ENCODE measurements at places on chromosomes 2 and 18.

DNA sequence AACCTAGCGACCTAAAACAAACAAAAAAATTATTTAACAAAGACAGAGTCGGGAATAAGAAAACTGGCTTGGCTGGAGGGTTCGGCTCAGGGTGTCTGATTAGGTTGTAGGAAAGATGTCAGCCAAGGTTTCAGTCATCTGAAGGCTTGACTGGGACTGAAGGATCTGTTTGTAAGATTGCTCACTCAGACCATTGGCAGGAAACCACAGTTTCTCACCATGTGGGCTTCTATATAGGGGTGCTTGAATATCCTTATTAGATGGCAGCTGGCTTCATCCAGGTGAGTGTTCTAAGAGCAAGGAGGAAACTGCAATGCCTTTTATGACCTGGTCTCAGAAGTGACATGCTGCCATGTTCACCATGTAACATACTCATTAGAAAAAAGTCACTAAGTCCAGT, 999 bp upstream of the IL36B start:
- no peak for DNase-seq

- no peak for DNase-seq
Observed at GRCh38 chr2:20136149-20136548, 84.7 kb upstream of the LAPTM4A start.

GRCh38 chr18:677951-678381, 20.5 kb downstream of the TYMS start:
- no peak for DNase-seq

GRCh38 chr2:178700922-178701342, 106.3 kb downstream of the TTN start:
- no peak for DNase-seq

DNA sequence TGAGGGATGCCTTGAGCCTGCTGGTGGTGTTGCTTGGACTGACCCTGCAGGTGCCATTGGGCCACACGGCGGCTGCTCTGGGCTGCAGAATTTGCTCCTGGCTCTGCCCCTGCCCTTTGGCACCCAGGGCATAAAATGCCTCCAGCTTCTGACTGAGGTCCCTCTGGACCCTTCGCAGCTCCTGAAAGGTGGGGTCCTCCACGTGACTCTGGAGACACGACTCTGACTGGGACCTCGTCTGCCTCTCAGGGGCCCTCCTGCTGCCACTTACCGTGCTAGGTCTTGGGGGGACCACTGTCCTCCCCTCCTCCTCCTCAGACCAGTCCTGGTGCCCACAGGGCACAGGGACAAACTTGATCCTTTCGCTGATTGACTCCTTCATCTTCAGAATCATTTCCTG, 2.1 kb downstream of the PCARE start:
- no peak for DNase-seq

DNA sequence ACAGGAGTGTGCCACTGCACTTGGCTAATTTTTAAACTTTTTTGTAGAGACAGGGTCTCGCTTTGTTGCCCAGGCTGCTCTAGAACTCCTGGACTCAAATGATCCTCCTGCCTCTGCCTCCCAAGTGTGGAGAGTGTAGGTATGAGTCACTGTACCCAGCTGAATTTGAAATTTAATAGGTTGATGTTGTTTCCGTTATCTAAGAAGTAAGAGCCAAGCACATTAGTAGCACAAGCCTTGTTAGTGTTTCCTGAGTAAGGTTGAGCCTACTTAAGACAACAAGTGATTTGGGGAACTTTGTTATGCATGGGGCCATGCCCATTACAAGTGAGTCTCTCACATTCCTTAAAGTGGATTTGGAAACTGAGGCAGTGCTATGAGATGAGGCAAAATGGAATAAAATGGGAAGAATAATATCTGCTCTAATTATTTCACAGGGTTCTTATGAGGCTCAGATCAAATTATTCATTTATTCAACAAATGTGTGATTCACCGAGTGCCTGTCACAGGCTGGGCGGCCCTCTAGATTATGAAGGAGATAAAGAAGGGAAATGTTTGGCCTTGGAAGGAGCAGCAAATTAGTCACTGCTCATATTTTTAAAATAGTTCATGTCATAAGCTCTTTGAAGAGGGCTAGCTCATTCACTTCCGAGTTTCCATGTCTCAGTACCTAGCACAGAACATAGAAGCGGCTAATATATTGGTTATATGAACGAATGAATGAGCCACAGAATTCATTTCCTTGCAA, 217.2 kb downstream of the LDLRAD4 start:
- DNase-seq = peak; percentile 40

DNA sequence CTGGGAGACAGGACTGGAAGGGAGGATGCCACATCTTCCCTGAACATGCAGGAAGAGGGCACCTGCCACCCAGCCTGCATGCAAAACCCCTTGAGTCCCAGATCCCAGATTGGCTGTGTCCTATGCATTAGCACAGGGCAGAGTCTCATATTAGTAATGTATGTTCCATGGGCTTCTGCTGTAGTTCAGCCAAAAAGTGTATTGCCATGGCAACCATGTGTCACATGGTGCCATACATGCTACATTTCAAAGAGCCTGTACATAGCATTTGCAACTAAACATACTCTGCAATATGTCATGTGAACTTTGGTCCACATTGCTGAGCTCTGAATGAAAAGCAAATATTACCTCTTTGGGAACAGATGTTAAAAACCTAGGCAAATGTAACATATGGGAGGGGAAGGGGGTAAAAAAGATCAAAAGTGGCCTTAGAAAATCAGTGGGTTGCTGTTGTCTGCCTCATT, 78.4 kb downstream of the DPP4 start:
- no peak for DNase-seq

GRCh38 chr2:15779381-15780041, 160.8 kb upstream of the MYCN start:
- DNase-seq = no peak

DNA sequence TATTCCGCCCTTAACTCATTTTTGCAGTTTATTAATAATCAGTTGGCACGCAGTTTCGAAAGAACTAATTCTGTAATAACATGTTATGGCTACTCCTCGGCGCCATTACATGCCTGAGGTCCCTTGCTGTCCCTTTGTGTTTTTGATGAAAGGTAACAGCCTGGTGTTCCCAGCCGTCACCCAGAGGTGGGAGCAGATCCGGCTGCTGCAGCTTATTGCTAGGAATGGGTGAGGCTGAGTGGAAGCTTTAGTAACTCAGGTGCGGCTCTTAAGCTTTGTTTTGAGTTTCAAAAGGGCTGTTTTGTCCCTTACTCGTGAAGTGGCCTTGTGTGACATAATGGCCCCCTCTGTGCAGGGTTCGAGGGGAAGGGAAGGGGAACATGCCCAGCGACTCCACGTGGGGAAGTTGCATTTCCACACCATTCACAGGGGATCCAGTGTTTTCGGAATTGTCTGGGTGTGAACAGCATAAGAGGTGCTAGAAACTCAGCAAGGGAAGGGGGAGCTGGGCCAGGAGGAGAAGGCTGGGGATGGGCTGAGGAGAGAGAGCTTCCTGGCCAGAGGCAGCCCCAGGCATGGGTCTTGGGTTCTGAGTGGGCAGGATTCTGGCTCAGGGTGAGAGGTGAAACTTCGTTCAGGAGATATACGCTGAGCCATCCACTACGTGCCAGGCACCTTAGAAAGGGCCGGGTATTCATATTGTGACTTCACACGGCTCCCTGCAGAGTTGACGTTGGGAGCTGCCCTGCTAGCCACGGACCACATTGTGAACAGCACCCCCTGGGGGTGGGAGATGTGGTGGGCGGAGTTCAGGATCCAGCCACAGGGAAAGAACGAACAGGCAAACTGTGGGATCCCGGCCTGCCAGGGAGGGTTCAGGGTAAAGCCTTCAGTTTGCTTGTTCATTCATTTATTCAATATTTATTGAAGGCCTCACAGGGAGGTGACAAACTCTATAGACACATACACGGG, 84.4 kb downstream of the TGOLN2 start:
- DNase-seq = no peak

DNA sequence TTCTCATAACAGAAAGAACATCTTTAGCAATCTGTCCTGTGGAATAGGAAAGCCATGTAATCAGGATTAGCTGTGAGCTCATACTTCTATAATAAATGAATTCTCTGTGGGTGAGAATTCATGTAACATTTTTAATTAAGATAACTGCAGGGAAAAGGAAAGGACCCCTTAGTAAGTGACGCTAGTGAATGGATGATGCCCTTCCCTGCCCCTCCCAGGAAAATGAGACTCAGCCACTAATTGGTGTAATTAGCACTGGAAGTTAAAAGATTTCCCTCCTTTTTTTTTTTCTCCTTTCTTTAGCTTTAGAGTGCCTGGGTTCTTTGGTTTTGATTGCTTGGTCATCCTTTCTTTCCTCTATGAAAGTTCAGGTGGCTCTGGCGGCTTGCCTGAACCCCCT, 90.3 kb downstream of the VWA3B start:
- DNase-seq = no peak

DNA sequence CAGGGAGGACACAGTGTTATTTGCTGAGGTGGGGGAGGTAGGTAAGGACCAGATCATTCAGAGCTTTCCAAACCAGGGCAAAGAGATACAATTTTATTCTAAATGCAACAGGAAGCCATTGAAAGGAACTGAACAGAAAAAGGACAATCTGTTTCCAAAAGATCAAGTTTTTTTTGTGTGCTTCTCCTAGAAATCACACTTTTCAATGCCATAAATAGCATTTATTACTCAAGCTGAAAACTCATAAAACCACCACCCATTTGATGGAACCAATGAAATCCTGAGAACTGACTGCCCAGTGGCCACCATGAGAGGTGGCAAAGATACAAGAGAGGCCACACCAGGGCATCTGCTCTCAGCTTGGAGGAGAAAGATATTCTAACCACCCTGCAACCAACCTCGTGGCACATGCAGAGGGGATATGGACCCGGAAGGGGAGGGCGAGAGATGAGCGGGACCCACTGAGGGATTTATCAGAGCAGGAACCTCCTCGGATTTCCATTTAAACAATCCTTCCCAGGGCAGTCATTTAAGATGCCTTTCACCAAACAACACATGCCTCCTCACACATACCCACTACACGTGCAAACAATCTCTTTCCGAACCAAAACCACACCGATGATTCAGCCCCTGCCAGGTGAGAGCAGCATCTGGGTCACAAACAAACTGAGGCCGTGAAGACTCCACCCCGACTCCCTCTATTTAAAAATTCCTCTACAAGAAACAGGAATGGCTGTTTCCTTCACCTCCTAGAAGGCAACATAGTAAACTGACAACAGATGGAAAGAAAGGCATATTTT, 8.8 kb downstream of the CYB5A start:
- no peak for DNase-seq

GRCh38 chr2:45459860-45460259, 151.2 kb downstream of the SRBD1 start:
- peak; percentile 15 for DNase-seq

DNA sequence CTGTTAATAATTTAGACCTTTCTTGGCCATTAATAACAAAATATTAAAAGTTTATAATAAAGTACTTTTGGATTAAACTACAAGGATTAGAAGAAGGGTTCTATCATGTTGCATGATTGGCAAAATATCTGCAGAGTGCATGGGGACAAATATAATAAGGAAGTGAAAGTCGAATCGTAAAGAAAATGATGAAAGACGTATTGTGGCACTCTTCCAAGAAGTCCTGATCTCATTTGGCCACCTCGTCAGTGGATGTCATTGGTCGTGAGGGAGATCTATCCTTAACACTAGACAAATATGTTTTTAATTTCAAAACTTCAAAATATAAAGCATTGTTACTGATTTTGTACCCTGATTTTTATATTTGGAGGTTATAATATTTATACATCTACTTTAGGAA, 197.7 kb upstream of the STON1 start:
- no peak for DNase-seq

- DNase-seq = no peak
Observed at GRCh38 chr18:46899274-46899948, 17.9 kb downstream of the PIAS2 start.

DNA sequence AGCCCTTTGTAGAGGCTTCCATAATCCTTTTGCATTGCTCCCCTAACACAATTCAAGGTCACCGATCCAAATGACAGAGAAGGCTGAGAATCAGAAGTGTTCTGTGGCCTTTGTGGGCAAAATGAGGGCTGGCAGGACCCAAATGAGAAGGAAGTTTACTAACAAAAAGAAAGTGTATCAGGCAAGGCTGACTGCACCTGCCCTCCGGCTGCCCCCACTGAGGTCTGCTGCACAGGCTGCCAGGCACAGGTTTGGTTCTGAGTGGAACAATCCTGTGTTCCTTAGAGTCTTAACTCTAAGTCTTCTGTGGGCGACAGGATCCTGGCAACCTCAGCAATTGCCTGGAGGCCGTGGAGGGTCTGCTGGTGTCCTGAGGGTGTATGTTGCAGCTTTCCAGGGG, 568.5 kb downstream of the CMPK2 start:
- no peak for DNase-seq

DNA sequence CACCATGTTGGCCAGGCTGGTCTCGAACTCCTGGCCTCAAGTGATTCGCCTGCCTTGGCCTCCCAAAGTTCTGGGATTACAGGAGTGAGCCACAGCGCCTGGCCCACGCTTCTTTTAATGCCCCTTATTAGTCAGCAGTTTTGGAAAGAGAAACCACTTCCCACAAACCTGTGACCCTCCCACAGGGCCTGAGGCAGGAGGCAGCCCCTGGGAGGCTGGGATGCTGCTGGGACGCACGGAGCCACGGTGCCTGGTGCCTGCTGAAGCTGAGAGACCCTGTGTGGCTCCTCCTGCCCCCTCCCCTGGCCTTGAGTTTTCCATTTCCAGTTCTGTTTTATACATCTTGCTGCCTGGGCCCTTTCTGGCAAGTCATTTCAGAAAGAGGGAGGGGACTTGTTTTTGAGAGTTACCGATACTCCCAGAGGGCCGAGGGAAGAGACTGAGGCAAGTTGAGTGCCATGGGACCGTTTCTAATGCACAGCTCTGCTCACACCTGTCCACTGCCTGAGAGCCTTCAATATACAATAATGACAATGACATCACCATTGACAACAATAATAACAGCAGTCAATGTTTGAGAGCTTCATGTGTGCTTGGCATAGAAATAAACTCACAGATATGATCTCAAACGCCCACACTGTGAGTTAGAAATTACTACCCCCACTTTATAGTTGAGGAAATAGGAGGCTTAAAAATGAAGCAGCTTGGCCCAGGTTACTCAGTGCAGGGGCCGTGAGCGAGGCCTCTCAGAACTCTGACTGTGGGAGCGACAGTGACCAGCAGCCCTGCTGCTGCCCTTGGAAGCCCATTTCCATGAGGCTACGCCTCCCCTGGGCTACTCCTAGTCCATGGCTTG, 78.1 kb upstream of the YWHAQ start:
- DNase-seq = no peak

DNA sequence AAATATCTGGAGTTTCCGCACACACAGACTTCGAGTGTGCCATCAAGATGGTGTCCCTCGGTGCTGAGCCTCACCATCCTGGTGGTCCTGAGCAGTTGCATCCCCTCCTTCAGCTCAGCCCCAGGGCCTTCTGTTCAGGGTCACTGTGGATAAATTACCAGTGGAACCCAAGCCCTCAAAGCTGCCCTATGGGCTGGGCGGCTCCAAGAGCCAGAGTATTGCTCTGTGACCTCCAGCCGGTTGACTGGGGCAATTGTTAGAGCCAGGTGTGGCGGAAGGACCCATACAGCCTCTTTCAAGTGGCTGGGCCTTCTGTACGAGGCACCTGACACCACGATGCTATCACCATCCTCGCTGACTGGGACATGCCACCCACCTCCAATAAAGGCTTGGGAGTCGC, 215.5 kb downstream of the GBX2 start:
- DNase-seq = no peak

Measured in uterus (tissue), 4 donors.